Heart left ventricle (tissue), 16 donors: ENCODE measurements at places on chromosomes 5 and 9.

GRCh38 chr9:128946571-128947276 lies 679 bp downstream of the DOLK start:
- DNase-seq = no peak

DNA sequence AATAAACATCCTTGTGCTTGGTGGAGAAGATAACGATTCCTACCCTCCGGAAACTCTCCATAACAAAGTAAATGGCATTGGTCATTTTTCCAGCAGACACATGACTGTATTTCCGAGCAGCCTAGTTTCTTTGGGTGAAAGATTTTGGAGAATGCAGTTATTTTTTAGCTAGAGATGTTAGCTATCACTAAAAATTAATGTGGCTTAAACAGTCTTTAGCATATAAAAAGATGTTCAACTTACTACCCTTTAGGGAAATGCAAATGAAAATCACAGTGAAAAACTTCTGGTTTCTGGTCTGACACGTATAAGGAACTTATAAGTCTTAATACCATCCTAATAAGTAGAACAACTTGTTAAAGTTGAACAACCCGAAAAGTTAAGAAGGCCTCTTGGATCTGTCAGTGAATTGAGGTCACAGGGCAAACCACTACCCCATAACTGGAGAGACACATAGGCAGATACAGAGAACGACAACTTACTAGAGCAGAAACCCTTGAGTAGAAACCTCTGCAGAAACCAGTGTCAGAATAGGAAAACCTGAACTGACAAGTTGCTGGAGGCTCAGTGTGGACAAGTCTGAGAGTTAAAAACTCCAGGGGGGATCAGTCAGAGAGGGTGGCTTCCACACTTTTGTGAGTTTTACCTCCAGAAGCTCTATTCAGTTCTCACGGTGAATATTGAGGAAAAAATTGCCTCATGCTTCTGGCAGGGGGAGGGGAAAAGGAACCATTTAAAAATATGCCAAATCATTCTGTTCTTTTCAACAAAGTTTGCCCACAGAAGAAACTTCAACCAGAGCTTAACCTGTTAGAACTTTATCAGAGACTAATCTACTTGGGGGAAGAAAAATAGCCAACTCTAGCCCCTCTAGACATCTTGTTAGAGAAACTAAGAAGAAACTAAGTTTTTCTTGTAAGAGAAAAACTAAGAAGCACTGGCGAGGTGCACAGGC lies 325.2 kb upstream of the RPS23 start:
- no peak for DNase-seq

GRCh38 chr5:172886476-172886875 lies 52.4 kb downstream of the ERGIC1 start:
- DNase-seq = no peak

- no peak for DNase-seq
Measured at GRCh38 chr5:135458356-135458755, 6.2 kb upstream of the TIFAB start.

DNA sequence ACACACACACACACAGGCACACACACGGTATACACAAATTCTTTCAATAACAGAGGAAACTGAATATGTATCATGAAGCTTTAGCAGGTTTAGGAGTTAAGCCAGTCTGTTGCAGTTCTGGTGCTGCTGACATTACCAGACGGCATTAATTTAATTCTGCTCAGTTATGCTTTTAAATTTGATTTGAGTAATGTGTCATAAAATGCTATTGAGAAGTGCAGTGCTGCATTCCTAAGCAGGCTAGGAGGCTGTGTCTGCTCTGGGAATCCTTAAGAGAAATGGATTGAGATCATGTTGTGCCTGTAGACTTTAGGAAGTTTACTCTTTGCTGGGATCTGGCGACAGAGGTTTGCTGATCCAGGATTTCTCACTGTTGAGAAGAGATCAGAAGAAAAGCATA lies 733.8 kb downstream of the BRINP1 start:
- no peak for DNase-seq

DNA sequence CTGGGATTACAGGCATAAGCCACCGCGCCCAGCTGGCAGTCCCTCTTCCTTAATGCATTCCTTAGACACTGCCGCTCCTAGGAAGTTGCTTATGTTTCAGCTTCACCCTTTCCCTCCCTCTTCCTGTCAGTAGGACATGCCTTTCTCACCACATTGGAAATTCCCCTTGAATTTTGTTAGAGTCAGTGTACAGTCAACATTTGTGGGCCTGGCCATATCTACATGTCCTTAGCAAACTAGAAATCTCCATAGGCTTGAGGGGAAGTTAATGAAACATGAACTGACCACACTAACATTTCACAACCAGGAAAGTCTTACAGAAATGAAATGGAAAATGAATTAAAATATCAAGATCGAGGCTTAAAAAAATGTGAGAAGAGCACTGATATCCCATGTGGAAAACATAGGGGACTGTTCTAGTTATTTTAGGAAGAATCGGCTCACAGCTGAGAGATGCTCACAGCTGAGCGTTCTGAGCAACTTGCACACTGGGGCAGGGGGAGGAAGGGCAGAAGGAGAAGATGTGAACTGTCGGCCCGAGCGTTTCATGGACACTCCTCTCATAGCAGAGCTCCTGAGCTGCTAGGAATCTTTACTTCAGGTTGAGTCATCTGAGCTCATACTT lies 21.1 kb upstream of the LVRN start:
- no peak for DNase-seq

- no peak for DNase-seq
Measured at GRCh38 chr9:126357074-126357473, 30.4 kb downstream of the MVB12B start.

GRCh38 chr5:79931866-79932265 lies 59.2 kb downstream of the MTX3 start:
- no peak for DNase-seq

- DNase-seq = no peak
Measured at GRCh38 chr5:39299962-39300361, 64.3 kb downstream of the C9 start.
